Frontal cortex (tissue), 4 donors: ENCODE measurements at places on chromosomes 12 and 14. TPM values are rescaled to one million over a fixed set of nuclear protein-coding genes. Genes with fewer than 3 reads are reported as not detected.
A peak's percentile ranks its signal among the peaks of the same experiment; 100 is the strongest.

GRCh38 chr14:56659964-56660551 is 80.5 kb downstream of the TMEM260 start:
- peak; percentile 23 for DNase-seq

TAS2R20 gene
- 6.9 TPM for total RNA-seq

DNA sequence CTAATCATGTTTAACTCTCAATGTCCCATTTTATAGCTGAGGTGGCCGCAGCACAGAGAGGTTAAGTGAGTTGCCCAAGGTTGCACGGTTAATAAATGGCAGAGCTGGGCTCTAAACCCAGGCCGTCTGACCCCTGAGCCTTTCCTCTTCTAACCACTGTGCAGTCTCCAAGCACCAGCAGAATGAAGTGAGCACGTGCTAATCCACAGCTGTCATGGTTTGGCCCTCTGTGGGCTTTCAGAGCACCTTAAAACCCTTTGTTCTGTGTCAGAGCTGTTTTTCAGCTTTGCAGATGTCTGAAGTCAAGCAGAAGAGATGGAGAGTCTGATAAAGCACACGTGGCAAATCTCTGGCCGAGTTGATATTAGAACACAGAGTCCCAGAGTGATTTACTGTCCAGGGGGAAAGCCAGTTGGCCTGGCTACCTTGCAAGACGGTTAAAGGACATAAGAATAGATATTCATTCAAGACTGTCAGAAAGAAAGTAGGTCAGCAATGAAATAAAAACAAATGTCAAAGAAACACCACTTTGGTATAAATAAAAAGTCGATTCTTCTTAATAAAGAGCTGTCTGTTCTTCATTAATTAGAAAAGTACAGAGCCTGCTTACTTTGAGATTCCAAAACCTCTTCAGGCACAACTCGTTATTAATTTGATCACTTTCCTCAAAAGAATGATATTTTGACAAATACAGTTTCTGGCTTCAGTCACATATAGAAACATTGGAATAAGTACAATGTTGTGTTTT is 107.3 kb downstream of the CRADD start:
- no peak for DNase-seq

GRCh38 chr14:72454388-72455160 is 439.3 kb downstream of the DPF3 start:
- no peak for DNase-seq

DNA sequence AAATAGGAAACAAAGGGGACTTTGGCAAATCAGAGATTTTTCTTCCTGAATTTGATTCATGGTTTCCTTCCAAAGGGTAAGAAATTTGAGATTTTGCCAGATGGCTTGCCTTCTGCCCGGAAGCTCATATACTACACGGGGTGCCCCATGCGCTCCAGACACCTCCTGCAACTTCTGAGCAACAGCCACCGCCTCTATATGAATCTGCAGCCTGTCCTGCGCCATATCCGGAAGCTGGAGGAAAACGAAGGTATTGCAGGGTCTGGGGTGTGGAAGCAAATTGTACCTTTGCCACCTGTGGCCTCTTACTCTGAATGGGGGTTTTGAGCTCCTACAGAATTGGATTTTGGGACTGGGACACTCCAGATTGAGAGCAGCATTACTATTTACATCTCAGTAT is 63.5 kb downstream of the FRMD6 start:
- DNase-seq, result no peak

DNA sequence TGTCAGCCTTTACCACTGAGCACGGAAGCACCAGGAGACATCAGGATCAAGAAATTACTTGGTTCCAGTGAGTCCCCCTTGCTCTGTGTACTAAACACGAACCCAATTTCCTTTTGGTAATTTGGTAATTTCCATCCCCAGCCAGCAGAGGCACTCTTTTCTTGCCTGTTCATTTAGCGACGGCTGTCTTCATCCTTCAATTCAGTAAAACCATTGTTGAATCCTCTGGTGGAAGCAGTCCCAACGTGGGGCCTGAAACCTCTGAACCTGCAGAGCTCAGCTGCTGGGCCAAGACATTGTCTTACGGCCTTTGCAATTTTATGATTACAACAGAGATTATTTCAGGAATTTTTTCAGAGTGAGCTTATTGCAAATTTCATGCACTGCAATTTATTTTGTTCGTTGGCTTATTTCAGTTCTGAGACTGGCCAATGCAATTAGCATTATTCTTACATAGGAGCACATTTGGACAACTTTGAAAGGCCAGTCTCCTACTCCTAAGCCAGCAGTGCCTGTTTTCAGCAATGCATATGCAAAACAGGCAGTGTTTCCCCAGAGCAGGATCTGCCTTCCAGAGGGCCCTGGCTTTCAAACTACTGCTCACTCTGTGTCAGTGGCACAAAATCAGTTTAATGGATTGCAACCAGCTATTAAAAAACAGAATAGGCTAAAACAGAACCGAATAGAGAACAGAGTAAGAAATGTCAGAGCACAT is 372.9 kb upstream of the TMEM132C start:
- no peak for DNase-seq

ADAM21 gene
- under 0.01 TPM for total RNA-seq

- peak; percentile 15 for DNase-seq
These were observed 14.4 kb downstream of the ART4 start for GRCh38 chr12:14828892-14829291.

DNA sequence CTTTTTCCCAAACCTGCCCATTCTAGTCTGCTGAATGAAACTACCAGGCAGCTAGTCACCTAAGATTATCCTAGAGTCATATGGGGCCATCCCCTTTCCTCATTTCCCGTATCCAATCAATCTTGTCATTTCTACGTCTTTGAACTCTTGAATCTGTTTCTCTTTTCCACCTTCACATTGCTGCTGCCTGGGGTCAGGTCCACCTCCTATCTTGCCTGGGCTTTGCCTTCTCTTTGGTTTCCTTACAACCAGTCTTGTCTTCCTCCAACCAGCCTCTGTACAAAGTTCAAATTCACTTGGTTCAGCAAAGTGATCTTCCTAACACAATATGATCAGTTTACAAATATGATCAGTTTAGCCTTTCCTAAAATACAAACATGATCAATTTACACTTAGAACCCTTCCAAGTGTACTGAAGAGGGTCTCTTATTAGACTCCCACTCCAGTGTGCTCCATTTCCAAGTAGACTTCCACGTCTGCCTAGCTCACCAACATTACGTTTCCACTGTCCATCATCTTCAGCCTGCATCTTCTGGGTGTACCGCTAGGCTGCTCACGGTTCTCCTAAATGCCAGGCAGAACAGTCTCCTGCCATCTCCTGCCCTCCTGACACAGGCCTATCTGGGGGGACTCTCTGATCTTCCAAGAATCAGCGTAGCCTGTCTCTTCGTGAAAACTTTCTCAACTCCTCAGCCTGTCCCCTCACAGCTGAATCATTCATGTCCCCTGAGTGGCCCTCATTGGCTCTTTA is 4.1 kb upstream of the ACVR1B start:
- no peak for DNase-seq

TULP3 gene
- 6.9 TPM for total RNA-seq

HRK gene
- 0.41 TPM for total RNA-seq

DNA sequence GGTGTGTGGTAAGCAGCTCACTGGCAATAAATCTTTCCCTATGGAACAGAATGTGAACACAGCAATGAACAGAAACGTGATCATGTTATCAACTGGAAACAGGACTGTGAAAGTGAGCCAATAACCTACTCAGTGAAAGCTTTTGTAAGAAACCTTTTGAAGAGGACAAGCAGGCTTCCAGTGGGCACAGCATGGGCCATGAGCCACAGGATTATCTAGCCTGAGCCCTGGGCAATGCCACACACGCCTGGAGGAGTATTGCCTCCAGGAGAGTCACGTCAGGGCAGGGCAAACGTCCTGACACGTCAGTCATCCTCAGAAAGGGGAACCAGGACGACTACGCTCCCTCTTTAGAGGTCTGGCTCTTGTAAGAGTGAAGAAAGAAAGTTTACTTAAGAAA is 32.3 kb downstream of the NRDE2 start:
- DNase-seq, result no peak

TAC3 gene
- total RNA-seq, result 0.82 TPM

RILPL2 gene
- total RNA-seq, result 0.41 TPM

GRCh38 chr12:113174461-113175384 is 10.6 kb downstream of the DDX54 start:
- peak; percentile 75 for DNase-seq

HOXC12 gene
- total RNA-seq, result not detected

- no peak for DNase-seq
These were observed 34.9 kb downstream of the ETV6 start for GRCh38 chr12:11684393-11684792.

- no peak for DNase-seq
These were observed 10.2 kb downstream of the TPCN1 start for GRCh38 chr12:113231235-113232088.

AQP2 gene
- not detected for total RNA-seq
